ENCODE measurements at places on chromosomes 7 and 10. TPM values are rescaled to one million over a fixed set of nuclear protein-coding genes. Genes with fewer than 3 reads are reported as not detected.

GRCh38 chr7:16345979-16346958 lies 75.1 kb downstream of the CRPPA start:
- DNase-seq = no peak

- DNase-seq = no peak
These were observed 101.0 kb downstream of the LRMDA start for GRCh38 chr10:75532253-75532924.

GRCh38 chr10:56319386-56319785 lies 41.7 kb downstream of the ZWINT start:
- DNase-seq = no peak

GRCh38 chr7:6268907-6269306 lies 3.5 kb downstream of the CYTH3 start:
- no peak for DNase-seq

DNA sequence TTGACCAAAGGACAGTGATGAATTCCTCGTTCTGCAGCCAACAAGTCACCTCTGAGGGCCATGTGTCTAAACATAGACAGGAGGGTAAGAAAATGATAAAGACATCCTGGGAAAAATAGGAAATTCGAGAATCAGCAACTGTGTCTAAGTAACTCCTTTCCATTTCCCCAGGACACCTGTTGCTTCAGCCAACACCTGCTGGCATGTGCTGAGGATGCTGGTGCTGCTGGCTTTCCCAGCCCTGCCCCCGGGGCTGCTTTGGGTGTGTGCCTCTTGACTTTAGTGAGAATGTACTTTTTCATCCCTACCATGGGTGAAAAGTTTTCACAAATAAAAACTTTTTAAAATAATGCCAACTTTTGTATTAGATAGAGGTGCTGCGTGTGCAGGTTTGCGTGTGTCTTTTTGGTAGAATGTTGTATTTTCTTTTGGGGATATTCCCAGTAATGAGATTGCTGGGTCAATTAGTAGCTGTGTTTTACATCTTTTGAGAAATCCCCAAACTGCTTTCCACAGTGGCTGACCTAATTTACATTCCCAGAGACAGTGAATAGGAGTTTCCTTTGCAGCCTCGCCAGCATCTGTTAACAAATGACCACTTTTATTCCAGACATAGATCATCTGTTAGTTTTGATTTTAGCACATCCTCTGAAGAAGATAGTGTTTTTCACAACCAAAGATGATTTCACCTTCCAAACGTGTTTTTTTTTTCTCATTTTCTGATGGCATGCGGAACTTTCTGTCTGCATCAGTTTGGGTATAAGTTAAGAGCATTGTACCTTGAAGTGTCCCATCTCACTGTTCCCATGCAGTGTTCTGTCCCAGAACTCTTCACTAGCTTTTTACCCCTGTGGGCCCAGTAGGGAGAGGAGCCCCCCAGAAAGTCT lies 104.2 kb upstream of the ACBD5 start:
- peak; percentile 39 for DNase-seq

DNA sequence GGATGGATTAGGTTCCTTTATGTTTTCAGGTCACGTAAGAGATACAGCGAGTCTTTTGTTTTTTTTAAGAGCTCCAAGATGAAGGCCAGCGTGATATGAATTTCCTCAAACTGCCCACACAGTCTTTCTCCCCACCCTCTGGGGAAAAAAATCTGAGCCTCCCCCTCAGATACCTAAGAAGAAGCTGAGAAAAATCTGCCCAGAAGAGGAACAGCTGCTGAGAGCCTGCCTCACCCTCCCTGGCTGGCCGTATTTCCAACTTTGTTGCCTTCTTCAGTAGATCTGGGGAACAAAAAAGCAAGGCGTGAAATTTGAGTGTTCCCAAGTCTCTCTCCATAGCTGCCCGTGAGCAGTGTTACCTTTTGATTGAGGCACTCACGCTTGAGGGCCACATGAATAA lies 208.1 kb downstream of the KIAA1217 start:
- DNase-seq = no peak

Gene OR13A1
- not detected for total RNA-seq

Gene THSD7A
- total RNA-seq = not detected

Measured in activated CD4-positive, alpha-beta T cell treated with anti-CD3 and anti-CD28 coated beads for 36 hours (primary cell).